Type B pancreatic cell (in vitro differentiated cells): ENCODE measurements at places on chromosomes 6 and 20. TPM values are rescaled to one million over a fixed set of nuclear protein-coding genes. Genes with fewer than 3 reads are reported as not detected.

DNA sequence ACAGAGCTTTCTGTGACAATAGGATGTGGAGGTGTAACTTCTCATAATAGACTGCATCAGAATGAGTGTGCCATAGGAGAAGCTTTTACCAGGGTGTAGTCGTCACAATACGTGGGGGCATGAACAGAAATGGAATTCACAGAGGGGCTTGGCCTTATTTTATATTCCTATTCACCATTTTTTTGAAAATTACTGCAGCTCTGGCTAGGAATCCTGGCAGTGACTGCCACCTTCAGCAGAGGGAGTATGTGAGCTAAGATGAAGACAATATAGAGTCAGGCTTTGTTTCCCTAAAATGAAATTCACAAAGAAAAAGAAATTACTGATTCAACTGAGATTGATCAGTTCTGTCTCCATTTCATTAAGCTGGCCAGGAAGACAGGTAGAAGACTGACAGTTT lies 13.9 kb downstream of the TOMM6 start:
- DNase-seq: no peak

- no peak for DNase-seq
Measured at GRCh38 chr6:144006736-144007477, 1.2 kb downstream of the PLAGL1 start.

- no peak for DNase-seq
Measured at GRCh38 chr20:16864963-16865362, 116.8 kb downstream of the OTOR start.

The CALHM4 gene
- total RNA-seq: not detected in 2 replicates

The SOX4 gene
- total RNA-seq: 138 and 152 TPM in 2 replicates

- no peak for DNase-seq
Measured at GRCh38 chr6:15547400-15547799, 115.4 kb downstream of the DTNBP1 start.

- DNase-seq: no peak
Measured at GRCh38 chr6:30459145-30459544, 30.2 kb upstream of the HLA-E start.

GRCh38 chr6:10615675-10616074 lies 78.7 kb downstream of the C6orf52 start:
- no peak for DNase-seq

DNA sequence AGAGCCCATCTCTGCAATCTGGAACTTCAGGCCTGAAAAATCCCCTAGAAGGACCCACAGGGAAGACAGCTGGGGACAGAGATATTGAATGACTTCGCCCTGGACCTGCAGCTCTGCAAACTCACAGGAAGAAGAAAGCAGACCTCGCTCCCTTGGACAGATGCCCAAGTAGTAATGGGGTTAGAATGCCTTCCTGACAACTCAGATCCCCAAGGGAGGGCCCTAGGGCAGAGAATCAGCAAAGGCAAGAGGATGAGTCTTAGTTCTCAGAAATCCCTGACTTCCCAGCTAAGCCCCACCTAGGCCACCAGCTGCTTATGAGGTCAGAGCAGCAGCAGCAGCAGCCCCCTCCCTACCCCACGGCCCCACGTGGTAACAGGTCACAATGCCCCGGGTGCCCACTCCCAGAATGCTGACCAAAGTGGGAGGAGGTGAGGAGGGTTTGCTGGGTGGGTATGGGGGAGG lies at the start of gene C20orf141:
C20orf141 (plus strand) TSS at position 401 of the 465 bp plus-strand sequence. CDS start 198 bp downstream, outside the sequence.
- DNase-seq: peak; percentile 55
